ENCODE measurements at places on chromosomes 12 and 14.

- no peak for DNase-seq
These were observed 9.9 kb upstream of the GYS2 start for GRCh38 chr12:21614506-21614905.

DNA sequence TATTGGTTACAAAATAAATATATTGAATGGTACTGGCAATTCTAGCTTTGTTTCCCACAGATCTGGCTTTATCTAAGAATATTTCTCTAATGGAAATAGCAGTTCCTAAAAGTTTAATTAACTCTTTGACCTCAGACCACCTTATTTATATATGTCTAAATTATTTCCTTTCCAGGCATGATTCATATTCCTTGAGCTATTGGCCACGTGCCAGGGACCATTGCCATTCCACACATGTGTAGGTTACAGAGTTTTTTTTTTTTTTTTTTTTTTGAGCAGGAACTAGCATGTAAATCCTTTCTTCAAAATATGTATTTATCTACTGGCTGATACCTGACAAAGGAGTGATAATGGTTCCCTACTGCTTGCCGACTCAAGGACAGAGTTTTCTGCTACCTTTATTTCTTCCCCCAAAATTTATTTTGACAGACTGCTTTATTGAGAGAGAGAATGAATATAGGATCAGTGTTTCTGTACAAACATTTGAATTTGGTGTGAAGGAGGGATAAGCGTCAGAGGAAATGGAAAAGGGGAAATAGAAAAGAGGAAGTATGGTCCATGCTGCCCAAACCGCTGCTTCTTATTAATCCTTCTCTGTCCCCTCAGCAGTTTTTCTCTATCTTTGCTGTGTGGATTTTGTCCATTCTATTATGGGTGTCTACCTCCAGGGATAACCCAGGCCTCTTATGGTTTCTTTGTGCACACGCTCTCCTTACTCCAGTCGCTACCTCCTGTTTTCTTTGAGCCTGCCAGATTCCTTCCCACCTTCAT is 36.4 kb downstream of the PDE3A start:
- DNase-seq, result no peak

- no peak for DNase-seq
These were observed 483.7 kb downstream of the MDGA2 start for GRCh38 chr14:47191700-47192099.

DNA sequence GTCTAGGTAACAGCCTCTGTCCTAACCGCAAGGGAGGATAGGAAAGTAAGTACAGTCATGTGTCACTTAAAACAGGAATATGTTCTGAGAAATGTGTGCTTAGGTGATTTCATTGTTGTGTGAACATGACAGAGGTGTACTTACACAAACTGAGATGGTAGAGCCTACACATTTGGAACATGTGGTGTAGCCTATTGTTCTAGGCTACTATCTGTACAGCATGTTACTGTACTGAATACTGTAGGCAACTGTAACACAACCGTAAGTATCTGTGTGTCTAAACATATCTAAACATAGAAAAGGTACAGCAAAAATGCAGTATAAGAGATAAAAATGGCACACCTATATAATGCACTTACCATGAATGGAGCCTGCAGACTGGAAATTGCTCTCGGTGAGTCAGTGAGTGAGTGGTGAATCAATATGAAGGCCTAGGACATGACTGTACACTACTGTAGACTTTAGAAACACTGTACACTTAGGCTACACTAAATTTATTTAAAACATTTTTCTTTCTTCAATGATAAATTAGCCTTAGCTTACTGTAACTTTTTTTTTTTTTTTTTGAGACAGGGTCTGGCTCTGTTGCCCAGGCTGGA is 13.2 kb upstream of the MDM2 start:
- DNase-seq, result no peak

GRCh38 chr12:91417650-91418049 is 235.0 kb upstream of the DCN start:
- DNase-seq, result no peak

- DNase-seq, result no peak
These were observed 190.8 kb downstream of the TTC7B start for GRCh38 chr14:90625445-90625844.

- no peak for DNase-seq
These were observed 75.6 kb upstream of the HECTD1 start for GRCh38 chr14:31283153-31283552.

- DNase-seq, result no peak
These were observed 21.0 kb downstream of the RPGRIP1 start for GRCh38 chr14:21300892-21301291.

GRCh38 chr12:87304406-87304805 is 724.8 kb downstream of the C12orf50 start:
- no peak for DNase-seq

DNA sequence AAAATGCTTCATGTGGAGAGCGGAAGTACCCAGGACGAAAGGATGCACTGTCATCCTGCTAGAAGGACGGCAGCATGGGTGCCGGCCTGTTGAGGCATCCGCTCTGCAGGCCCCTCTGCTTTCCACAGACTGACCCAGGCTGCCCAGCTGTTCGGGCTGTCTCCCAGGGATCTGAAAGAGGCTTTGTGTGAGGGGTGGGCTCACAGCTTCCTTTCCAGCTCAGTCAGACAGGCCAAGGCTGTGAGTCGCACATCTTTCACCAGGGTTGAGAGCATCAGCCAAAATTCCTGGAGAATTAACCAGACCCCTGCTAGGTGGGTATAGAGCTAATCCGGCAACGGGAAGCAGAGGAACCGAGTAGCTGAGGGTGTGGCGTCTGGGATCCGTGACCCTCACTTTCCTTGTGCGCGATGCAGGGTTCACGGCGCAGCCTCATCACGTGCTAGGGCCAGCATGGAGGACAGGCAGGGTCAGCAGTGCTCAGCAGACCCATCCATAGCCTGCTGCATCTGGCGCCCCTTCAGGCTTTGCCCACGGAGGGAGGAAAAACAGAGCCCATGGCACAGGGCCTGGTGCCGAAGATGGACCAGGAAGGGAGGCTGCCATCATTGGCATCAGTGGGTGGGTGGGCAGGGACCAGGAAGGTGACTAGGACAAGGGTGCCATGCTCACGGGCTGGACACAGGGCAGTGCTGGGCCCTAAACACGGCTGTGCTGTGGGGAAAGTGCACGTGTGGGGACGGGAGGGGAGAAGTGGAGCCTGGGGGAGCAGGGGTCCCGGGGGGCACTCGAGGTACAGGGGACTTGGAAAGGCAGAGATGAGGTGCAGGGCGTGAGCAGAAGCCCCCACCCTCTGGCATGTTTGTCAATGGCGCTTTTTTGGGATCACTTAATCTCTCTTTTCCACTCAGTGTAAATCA is 9.2 kb upstream of the SIVA1 start:
- no peak for DNase-seq

DNA sequence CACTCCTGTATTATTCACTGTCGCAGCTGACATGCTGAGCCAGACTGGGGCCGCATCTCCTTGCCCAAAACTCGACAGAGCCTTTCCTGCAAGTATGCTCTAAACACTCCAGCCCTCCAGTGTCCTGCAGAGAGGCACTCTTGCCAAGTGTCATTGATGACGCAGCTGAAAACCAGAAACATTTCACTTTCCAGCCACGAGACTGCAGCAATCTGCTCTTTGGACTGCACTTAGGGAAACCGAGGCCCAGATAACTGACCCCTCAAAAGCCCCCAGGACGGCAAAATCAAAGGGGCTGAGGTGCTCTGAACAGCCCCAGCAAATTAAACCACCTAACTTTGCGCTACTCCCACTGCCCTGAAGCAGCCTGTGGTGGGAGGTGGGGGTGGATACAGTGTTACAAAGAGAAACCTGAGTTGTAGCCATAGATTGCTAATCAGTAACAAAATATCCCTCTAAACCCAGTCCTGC is 2.6 kb downstream of the CCDC85C start:
- no peak for DNase-seq

- no peak for DNase-seq
These were observed 58.2 kb upstream of the PYGL start for GRCh38 chr14:51002406-51002999.

- DNase-seq, result no peak
These were observed 449 bp upstream of the GLT8D2 start for GRCh38 chr12:104050436-104050835.

DNA sequence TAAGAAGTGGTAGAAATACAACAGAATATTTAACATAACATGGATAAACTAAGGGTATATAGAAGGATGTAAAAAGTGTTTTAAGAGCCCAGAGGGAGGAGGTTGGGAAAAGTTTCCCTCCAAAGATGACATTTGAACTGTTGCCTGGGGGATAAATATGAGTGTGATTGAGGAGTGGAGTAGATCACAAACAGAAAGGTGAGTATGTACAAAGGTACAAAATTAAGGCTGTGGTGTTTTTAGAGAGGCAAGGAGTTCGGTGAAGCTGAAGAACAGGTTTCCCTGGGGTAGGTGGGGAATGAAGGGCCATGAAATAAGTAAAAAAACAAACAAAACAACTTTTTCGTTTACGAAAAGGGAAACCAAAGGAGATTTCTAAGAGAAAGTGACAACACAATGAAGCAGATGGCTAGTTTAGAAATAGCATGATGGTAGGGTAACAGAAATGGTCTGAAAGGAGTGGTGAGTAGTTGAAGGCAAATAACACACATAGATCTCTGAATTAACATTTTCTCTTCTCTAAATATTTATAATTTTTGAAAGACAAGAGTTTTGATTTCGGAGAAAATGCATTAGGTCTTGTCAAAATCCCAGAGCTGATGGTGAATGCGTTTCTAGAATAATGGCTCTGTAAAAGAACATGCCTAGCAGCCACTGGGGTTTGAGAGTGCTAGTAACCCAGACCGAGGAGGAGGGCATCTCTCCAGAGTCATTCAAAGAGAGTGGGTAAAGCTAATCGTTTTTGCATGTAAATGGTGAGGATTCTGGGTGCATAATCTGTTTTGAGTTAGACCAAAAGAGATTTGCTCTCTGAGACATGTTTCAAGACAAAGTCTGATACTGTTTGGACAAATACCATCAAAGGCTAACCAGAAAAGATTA is 240.4 kb upstream of the DCN start:
- DNase-seq, result no peak

DNA sequence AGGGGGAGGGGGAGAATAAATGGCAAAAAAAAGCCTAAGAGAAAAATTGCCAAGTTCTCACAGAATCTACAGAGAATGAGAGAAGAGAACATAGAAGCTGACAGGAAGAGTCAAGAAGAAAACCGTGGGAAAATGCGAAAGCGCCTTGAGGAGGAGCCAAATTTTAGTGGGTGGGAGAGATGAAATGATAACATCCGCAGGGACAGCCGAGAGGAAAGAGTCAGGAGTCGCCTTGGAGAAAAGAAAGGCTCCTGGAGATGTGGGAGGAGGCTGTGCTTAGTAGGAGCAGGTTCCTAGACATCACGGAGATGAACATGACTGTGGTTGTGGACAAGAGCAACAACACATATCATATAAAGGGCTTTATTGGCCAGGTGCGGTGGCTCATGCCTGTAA is 49.4 kb downstream of the PHLDA1 start:
- no peak for DNase-seq

DNA sequence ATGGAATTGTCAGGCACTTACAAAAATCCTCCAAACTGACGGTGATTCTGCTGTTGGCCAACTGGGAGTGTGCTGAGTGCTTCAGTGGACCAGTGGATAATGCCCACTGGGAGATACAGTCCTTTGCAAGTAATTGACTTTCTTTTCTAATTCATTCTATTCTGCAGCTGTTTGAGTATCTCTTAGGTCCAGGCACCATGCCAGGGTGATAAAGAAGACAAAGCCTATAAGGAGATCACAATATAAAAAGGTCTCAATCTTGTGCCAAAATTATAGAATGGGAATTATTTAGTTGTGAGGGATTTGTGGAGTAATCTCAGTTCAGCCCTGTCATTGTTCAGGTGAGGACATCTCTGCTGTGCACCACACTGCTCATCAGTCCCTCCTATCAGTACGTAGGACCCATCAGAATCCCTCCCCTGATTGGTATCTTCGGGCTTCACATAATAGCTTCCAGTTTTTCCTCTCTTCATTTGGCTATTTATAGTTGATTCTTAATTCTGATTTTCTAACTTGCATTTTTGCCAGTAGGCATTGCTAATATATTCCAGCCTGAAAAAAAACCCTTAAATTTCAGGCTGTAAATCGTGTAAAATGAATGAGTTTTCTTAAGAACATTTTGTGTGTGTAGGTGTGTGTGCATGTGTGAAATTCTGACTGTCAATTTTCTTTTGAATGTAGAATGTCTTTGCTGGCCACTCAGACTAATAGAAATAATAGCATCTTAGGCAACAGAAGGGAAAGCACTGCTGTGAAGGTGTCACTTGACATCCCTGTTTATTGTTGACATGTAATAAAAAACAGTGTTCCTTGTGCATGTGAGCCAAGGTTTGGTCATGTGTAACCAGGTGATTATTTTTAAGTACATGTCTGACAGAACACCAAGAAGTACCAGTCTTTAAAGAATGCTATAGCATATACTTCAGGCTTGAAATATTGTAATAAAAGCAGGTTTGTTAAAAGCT is 457.6 kb upstream of the RGS6 start:
- no peak for DNase-seq

GRCh38 chr12:84636801-84637290 is 275.8 kb downstream of the SLC6A15 start:
- DNase-seq, result no peak

GRCh38 chr12:55738123-55739024 is 4.5 kb upstream of the GDF11 start:
- DNase-seq, result no peak

DNA sequence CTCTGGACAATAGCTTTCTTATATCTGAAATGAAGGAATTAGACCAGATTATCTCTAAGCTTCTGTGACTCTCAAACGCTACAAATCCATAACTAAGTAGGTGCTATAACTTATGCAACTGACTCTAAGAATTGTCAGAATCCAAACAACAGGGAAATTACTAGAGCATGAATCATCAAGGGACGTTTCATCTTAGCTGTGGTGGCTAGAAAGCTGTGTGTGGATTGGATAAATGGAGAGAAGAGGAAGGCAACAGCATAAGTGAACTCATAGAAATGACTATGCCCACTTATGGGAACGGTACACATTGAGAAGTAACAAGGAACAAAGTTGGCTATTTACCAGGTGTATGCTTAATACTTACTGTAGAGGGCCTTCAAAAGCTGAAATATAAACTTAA is 96.0 kb upstream of the NEDD1 start:
- no peak for DNase-seq

DNA sequence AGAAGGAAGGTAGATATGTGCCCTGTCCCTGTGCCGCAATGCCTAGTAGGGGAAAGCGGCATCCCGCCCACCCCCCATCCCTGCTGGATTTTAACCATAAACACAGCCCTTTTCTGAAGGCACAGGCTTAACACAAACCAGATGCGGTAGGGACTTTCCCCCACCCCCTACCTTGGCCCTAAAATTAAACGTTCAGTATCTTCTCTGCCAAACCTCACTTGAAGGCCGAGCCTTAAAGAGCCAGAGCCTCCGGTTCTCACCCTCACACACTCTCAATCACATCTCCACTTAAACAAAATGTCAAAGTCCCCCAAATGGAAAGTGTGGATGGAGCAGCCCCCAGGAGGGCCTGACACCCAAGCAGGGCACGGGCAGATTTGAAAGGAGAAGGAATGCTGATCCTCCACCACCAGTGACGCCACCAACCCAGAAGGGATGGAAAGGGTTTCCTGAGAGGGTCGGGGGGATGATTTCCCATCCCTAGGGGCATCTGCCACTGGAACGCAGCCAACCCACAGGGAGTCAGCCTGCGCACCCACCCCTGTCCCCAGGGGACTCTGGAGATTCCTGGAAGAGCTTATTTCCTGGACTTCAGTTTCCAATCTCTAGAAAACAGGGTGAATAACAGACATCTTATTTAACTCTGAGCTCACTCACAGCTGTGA is 26.4 kb downstream of the ACTN1 start:
- no peak for DNase-seq
